ENCODE measurements at places on chromosomes 13 and 19.

- no peak for DNase-seq
These were observed 1278.8 kb upstream of the MIR17HG start for GRCh38 chr13:90068658-90069057.

DNA sequence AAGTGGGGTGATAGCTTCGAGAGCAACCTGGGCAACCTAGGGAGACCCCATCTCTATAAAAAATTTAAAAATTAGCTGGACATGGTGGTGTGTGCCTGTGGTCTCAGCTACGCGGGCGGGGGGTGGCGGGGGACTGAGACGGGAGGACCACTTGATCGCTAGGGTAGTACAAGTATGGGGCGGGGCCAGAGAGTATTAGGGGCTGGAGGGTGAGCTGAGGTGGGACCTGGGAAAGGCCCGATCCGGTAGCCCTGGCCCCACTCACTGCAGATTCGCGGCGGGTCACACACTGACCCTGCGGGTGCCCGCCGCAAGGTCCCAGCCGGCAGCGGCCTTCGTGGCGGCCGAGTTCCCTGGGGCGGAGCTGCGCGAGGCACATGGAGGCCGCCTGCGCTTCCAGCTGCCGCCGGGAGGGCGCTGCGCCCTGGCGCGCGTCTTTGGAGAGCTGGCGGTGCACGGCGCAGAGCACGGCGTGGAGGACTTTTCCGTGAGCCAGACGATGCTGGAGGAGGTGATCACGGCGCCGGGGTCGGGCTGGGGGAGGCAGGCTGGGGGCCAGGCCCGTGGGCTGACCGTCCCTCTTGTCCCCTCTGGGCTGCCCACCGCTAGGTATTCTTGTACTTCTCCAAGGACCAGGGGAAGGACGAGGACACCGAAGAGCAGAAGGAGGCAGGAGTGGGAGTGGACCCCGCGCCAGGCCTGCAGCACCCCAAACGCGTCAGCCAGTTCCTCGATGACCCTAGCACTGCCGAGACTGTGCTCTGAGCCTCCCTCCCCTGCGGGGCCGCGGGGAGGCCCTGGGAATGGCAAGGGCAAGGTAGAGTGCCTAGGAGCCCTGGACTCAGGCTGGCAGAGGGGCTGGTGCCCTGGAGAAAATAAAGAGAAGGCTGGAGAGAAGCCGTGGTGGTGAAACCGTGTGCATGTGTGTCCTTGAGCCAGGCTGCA lies 2.0 kb upstream of the ARHGAP45 start:
- DNase-seq: no peak

- DNase-seq: no peak
These were observed 26.9 kb downstream of the MZT1 start for GRCh38 chr13:72700509-72700908.

DNA sequence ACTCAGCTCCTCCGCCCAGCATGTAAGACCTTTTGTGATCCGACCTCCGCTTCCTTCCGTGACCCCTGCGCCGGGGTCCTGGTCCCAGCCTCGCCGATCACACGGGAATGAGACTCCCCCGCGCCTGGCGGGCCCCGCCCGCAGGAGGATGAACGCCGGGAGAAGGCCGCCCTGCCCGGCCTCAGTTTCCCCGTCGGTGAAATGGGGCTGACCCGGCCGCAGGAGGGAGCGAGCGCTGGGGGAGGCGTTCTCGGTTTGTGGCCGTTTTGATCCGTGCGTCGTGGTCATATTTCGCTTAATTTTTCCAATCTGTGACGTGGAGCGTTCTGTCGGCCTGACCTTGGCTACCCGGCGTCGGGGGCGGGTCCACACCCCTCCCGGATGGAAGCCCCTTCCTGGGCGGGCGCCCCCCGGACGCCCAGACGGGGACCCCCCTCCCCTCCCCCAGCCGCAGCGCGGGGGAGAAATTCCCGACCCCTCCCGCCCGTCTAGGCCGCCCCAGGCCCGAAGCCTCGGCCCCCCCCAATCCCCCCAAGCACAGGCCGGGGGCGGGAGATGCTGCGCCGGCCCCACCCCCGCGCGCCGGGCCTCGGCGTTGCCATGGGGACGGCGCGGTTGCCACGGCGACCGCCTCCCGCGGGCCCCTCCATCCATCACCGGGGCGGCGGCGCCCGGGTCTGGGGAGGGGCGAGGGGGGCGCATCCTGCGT lies 11.1 kb downstream of the PALM start:
- DNase-seq: no peak

- DNase-seq: no peak
These were observed 9.7 kb upstream of the LRCH1 start for GRCh38 chr13:46543287-46543686.

DNA sequence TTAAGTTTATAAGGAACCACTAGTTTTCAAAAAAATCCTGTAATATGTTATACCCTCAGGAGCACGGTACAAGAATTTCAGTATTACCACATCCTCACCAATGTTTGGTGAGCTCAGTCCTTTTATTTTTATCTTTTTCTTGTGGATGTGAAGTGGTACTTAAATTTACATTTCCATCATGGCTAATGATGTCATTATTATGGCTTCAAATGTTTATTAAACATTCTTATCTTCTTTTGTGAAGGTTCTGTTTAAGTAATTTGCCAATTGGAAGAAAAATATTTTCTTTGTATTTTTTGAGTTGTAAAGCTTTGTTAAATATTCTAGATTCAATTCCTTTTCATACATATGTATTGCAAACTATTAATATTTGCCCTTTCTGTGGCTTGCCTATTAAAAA lies 291.0 kb downstream of the ENOX1 start:
- no peak for DNase-seq

GRCh38 chr19:8089664-8090601 lies 37.4 kb downstream of the CCL25 start:
- DNase-seq: no peak

- DNase-seq: no peak
These were observed 14.4 kb upstream of the SLC25A42 start for GRCh38 chr19:19049406-19049805.

GRCh38 chr19:17259118-17259780 lies 5.3 kb downstream of the USHBP1 start:
- DNase-seq: no peak

DNA sequence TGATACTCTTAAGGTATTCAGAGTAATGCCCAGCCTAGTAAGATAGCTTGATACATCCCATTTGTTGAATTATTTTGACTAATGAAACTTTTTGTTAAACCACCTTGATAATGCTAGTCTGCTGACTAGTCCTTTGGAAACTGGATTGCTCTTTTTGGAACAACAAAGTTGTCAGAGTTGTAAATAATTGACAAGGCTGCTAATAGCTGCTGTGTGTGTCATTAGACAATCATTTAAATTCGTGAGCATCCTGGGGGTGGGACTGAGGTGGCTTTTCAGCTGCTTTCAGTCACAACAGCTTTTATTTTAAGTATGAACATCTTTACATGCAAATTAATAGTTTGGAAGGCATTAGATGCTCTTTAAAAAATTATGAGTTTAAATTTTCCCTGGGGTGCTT lies 153.5 kb downstream of the HS6ST3 start:
- no peak for DNase-seq

DNA sequence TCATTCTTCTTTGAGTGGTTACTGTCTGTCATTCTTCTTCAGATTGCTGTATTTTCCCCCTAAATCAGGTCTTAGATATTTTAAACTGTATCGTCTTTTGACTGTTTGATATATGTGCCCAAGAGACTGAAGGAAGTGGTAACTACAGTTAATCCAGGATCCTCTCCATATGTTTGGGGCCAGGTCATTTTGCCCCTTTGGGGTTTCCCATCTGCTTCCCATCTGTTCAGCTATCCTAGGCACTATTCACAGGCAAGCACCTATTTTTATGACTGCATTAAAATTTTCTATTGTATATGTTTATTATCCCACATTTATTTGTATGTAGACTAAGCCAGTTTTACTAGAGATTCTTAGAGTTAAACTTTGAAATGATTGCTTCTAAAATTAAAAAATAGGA lies 244.2 kb downstream of the PCCA start:
- no peak for DNase-seq

GRCh38 chr19:48724796-48725753 lies 5.5 kb upstream of the MAMSTR start:
- DNase-seq: no peak

All from activated CD4-positive, alpha-beta T cell treated with anti-CD3 and anti-CD28 coated beads, Interleukin-2, amount 50 U/mL, for 24 hours (primary cell).